Vagina (tissue), 2 donors: ENCODE measurements at places on chromosomes 5 and 9. TPM values are rescaled to one million over a fixed set of nuclear protein-coding genes. Genes with fewer than 3 reads are reported as not detected.

DNA sequence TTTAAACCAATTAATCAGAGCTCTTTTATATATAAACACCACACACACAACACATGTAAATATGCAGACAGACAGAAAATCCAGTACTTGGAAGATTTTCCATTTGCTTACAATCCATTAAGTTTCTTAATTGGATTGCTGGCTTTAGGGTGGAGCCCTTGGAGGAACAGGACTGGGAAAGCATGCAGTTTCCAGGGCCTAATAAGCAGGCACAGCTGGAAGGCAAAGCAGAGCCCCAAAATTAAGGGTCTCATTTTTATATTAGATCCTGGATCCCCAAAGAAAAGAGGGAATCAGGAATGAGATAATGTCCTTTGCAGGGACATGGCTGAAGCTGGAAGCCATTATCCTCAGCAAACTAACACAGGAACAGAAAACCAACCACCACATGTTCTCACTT, 13.1 kb upstream of the SMC2 start:
- DNase-seq, result no peak
- H3K4me1 ChIP-seq, result no peaks in the 10 kb centered on the region
- no peak overlapping the region for H3K4me3 ChIP-seq

The SERINC5 gene
- total RNA-seq, result 35.6 TPM

DNA sequence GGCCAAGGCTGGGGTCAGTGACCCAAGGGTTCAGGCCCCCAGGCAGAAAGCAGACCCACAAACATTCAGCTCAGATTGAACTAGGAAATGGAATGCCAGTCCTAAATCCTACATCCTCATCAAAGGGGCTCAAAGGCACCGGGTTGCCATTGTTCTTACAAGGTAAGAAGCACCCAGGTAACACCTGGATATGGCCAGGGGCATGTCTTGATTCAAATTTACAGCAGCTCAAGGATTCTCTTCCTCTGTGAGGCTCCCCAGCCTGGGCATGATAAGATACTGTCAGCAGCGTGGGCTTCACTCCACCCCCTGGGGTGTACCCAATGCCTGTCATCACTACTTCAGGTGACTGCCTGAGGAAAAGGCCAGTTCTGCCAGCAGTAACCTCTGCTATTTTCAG, 92.1 kb upstream of the FSTL4 start:
- no peaks in the 10 kb centered on the region for H3K36me3 ChIP-seq
- no peak overlapping the region for H3K4me3 ChIP-seq
- peaks cover 8% of the 10 kb centered on the region for H3K4me1 ChIP-seq
- H3K27ac ChIP-seq, result no peak overlapping the region
- DNase-seq, result no peak

The WDR55 gene
- 19.9 TPM for total RNA-seq

The LRRC26 gene
- total RNA-seq, result not detected

The SLC46A2 gene
- total RNA-seq, result not detected

The TMEM232 gene
- 4.2 TPM for total RNA-seq

- no peaks in the 10 kb centered on the region for H3K27me3 ChIP-seq
- no peak for DNase-seq
- no peak overlapping the region for H3K4me3 ChIP-seq
- H3K36me3 ChIP-seq, result no peaks in the 10 kb centered on the region
- no peak overlapping the region for H3K27ac ChIP-seq
- H3K4me1 ChIP-seq, result no peaks in the 10 kb centered on the region
Measured at GRCh38 chr9:30673132-30673531, 1711.3 kb upstream of the ACO1 start.

DNA sequence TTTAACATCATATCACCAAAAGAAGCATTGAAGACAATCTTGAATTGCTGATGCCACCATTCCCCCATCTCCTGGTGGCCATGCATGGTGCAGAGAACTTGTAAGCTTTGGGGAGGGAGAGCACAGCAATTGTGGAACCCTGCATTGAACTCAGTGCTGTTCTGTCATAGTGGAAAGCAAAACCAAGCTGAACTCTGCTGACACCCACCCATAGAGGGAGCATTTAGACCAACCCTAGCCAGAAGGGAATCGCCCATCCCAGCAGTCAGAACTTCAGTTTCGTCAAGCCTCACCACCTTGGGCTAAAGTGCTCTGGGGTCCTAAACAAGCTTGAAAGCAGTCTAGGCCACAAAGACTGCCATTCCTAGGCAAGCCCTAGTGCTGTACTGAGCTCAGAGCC, 37.4 kb upstream of the RUSC2 start:
- no peaks in the 10 kb centered on the region for H3K36me3 ChIP-seq
- no peak for DNase-seq
- no peaks in the 10 kb centered on the region for H3K27me3 ChIP-seq
- H3K4me3 ChIP-seq, result no peak overlapping the region
- H3K4me1 ChIP-seq, result no peaks in the 10 kb centered on the region

The CCL19 gene
- 3.7 TPM for total RNA-seq

DNA sequence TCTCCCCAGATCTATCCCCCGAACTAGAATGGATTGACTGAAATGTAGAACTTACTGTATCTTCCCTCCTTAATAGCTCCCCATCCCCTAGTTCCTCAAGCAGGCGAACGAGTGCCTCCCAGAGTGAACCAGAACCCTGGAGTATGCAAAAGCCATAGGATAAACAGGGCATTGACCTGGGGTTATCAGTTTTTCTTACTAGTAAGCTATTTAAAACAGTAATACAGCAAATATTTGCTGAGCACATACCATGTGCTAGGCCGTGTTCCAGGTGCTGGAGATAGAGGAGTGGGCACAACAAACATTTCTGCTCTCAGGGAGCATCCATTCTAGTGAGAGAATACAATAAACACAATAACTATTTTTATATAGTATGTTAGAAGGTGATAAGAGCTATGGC, 1.8 kb downstream of the SKP2 start:
- no peak overlapping the region for H3K27ac ChIP-seq
- H3K36me3 ChIP-seq, result peaks cover 6% of the 10 kb centered on the region
- no peak overlapping the region for H3K4me3 ChIP-seq
- H3K27me3 ChIP-seq, result no peaks in the 10 kb centered on the region

DNA sequence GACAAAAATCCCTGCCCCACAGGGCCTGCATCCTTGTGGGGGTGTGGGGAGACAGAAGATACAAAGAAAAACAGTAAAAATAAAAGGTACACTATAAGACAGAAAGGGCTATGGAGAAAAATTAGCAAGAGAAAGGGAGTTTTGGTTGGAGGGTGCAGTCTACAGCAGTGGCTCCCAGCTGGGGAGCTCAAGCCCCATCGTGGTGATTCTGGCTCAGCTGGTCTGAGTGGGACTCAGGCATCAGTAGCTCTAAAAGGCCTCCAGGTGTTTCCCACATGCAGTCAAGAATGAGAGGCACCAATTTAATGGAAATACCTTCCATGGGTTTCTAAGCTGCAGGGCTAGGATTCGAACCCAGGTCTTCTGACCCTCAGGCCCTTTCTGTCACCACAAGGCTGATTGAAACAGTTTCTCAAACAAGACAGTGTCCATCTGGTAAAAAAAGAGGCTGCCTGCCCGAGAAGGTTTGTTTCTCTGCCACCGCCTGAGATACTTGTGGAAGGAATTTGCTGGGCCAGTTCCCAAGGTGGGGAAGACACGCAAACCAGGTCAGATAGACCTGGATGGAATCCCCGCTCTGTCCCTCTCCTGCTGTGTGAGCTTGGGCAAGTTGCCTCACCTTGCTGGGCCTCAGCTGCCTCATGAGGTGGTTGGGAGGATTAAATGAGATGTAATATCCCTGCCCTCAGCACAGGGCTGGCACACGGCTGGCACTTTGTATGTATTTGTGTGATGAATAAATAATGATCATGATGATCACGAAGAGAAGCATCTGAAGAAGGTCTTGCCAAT, 43.1 kb downstream of the COL27A1 start:
- no peak overlapping the region for H3K4me3 ChIP-seq
- H3K27ac ChIP-seq, result no peak overlapping the region
- DNase-seq, result no peak
- H3K36me3 ChIP-seq, result no peaks in the 10 kb centered on the region
- H3K4me1 ChIP-seq, result peaks cover 4% of the 10 kb centered on the region

The ST8SIA4 gene
- 4.2 TPM for total RNA-seq

DNA sequence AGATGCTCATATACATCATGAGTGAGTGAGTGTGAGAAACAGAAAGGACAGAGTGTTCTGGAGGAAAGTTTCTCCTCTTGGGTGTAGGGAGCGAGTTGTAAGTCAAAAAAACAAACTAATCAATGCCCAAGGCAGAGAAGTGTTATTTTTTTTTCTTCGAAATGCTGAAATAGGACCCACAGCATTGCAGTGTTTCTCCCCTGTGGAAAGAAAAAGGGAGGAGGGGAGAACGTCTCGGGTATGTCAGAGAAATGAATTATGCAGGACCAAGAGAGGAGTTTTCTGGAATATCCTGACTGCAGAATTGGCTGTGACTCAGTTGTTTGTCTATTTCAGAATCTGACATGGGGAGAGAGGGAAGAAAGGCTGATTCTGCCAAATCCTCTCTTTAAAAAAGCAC, 337.9 kb upstream of the RFX3 start:
- H3K4me1 ChIP-seq, result peaks cover 6% of the 10 kb centered on the region
- no peaks in the 10 kb centered on the region for H3K36me3 ChIP-seq
- no peaks in the 10 kb centered on the region for H3K27me3 ChIP-seq
- peak overlapping the region; percentile 15 for H3K27ac ChIP-seq
- DNase-seq, result no peak

- H3K4me3 ChIP-seq, result no peak overlapping the region
- peak overlapping the region; percentile 37 for H3K27ac ChIP-seq
- no peaks in the 10 kb centered on the region for H3K27me3 ChIP-seq
- no peak for DNase-seq
- H3K36me3 ChIP-seq, result no peaks in the 10 kb centered on the region
Measured at GRCh38 chr5:78518365-78519197, 130.0 kb downstream of the LHFPL2 start.

The SMIM3 gene
- 46.7 TPM for total RNA-seq

DNA sequence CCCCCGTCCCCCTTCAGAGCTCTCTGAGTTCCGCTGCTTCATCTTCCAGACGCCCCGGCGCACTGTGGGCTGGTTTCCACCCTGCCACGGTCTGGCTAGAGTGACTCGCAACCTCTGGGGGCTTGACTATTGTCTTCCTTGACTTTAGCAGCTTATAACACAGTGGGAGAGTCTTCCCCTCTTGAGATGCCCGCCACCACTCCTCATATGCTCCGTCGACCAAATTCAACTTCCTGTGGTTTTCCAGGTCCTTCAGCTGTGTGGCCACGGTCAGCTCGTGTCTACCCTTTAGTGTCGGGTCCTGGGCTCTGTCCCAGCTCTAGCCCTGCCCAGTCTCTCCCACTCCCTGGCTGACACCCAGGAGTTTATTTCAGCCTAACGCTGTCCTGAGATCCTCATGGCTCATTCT, 28.2 kb upstream of the NCS1 start:
- H3K27ac ChIP-seq, result no peak overlapping the region
- no peak for DNase-seq
- no peaks in the 10 kb centered on the region for H3K27me3 ChIP-seq
- peaks cover 31% of the 10 kb centered on the region for H3K4me1 ChIP-seq
- H3K36me3 ChIP-seq, result no peaks in the 10 kb centered on the region

DNA sequence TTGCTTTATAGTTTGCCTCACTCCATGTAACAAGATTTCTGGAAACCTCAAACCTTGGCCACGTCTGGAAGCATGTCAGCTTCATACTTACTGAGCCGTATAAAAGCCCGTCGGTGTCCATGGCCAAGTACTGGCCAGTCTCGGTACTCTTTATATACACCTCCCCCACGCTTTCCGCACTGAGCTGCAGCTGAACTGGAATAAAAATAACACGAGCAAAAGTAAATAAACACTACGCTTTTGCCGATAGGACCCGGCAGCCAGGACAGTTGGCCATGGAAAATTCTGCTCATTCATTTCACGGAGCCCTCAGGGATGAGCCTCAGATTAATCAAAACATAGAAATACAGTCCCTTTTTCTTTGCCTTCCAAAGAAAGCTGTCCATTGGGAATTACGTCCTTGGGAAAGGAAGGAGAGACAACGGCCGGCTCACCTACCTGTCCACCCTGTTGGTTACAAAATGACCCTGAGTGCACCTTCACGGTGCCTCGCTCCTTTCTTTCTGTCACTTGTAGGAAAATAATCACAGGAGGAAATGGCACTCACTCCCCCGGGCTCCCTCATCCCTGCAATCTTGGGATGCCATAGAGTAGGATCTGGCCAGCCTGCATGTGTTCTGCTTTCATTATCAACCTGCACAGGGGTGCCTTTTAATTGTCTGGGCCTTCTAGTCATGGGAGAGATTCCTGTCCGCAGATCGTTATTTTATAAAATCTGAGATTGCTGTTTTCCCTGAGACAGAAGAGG, 85.1 kb downstream of the FGF1 start:
- no peaks in the 10 kb centered on the region for H3K27me3 ChIP-seq
- peaks cover 5% of the 10 kb centered on the region for H3K4me1 ChIP-seq
- no peak for DNase-seq
- H3K4me3 ChIP-seq, result peak overlapping the region; percentile 16
- H3K27ac ChIP-seq, result peak overlapping the region; percentile 32

The GRXCR2 gene
- not detected for total RNA-seq

The SLC25A2 gene
- total RNA-seq, result not detected

DNA sequence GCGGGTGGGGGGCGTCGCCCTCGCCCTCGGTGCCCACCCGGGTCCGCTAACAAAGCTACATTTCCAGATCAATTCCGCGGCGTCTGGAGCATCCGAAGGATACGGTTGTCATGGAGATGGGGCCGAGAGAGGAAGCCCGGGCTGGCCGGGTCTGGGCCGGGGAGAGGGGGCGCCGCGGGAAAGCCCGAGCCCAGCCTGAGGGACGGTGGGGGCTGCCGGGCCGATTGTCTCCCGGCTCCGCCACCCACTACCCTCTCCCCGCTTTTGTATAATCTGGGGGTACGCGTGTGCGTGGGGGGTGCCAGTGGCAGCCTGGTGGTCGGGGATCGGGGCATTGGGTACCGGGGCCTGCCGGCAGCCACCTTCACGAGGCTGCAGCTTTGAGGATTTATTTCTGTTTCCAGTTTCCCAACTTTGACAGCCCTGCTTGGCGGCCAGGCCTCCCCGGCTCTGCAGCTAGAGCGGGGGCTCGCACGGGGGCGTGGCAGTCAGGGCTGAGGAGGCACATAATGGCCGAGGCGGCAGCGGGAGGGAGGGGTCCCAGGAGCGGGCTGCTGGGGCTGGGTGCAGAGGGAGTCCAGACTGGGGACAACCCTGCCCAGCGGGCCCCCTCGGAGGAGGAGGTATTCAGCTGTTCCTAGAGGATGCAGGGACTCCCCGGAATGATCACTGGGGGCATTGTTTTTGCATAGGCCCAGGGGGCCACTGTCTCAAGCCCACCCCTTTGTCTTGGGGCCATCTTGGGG, 626 bp downstream of the PSD2 start:
- peaks cover 4% of the 10 kb centered on the region for H3K27me3 ChIP-seq
- H3K4me3 ChIP-seq, result peak overlapping the region; percentile 52
- H3K4me1 ChIP-seq, result peaks cover 11% of the 10 kb centered on the region
- H3K27ac ChIP-seq, result no peak overlapping the region
- DNase-seq, result no peak
- no peaks in the 10 kb centered on the region for H3K36me3 ChIP-seq
